ENCODE measurements at places on chromosomes 6 and 20.

GRCh38 chr6:9412951-9413559, 977.7 kb upstream of the SLC35B3 start:
- no peak for DNase-seq

- no peak for DNase-seq
These were observed 42.7 kb downstream of the CLIC5 start for GRCh38 chr6:45972795-45973503.

DNA sequence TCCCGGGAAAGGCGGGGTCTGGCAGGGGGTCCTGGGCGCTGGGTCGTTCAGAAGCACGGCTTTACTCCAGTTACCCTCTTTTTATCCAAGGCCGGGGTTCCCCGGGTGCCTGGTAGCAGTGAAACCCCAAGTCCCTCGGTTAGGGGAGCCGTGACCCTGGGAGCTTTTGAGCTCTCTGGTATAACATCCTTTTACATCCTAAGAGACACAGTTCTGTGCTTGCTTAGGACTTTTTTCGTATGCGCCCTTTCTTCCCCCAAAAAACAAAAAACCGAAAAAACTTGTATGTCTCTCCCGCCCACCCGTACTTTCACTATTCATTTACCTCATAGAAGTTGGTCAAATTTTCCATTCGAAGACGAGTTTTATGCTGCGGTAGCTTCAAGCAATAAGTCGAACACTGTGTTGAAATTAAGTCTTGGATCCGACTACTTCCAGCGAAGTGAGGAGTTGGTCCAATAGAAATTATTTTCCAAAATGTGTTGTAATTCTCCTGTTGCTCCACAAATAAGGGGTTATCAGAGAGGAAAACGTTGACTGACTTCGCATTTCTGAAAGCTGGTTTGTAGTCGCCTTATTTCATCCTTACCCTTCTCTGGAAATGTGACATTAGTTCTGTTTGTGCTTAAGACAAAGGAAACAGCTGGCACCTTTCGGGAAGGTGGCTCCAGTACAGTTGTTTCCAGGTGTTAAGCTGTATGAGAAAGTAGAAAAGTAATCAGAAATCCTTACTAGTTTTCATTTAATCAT, 816 bp upstream of the MAN1A1 start:
- no peak for DNase-seq

DNA sequence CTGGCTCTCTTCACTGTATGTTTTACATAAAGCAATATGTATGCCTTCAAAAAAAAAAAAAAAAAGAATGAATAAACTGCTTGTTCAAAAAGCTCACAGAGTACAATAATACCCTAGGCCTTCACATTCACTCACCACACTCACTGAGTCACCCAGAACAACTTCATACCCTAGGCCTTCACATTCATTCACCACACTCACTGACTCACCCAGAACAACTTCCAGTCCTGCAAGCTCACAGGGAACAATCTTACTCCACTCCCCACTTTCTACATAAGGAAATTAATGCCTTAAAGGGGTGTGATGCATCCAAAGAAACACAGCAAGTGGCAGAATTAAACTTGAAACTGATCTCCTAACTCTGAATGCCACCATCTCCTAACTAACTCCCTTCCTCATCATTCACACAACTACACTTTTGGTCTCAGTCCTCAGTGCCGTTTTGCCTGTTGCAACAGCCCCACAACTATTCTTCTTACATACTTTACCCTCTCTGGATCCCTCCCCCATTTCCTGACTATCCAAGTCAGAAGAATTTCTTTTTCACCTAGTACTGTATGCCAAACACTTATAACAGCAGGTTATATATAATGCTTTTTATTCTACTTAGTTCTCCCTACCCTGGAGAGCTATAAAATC, 34.2 kb downstream of the NHSL1 start:
- DNase-seq: no peak

DNA sequence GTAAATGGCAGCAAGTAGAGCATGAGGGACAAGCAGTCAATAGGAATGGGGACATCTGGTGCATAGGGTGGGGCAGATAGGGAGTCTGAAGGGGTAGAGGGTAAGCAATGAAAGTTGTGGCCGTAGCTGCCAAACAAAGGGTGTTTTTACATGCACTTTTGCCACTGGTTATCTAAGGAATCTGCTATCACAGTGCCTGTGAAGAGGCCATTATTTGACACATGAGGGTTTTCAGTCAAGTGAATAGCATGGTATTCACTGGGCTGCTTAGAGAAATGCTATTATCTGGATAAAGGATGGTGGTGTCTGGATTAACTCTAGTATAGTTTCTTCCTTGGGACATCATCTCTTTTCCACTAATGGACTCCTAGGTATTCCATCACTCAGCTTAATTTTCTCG, 118.2 kb downstream of the CARMIL1 start:
- DNase-seq: no peak

GRCh38 chr6:49557177-49557576, 6.7 kb downstream of the C6orf141 start:
- no peak for DNase-seq

DNA sequence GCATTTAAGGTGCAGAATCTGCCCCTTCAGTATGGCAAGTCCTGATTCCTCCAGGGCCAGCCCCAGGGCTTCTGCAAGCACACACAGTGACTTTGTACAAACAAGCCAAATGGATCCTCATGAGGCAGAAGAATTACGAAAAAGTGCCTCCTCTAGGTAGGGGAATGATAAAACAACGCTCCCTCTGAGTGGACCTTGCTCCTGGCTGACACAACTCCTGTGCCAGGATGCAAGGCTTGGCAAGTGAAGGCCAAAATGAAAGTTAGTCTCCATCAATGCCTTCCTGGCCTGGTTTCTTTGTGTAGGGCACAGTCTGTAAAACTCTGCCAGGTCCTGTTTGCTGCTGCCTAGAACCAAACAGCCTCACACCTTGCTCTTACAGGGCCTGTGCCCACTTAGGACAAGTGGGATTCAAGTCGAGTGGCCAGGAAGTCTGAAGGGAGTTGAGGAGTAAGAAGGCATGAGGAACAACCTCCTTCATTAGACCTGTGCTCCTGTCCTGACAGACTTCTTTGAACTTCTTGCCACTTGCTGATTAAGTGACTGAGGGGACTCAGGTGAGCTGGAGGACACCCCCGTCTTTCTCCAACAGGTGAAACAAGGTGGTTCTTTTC, 417.1 kb downstream of the CDC5L start:
- no peak for DNase-seq

DNA sequence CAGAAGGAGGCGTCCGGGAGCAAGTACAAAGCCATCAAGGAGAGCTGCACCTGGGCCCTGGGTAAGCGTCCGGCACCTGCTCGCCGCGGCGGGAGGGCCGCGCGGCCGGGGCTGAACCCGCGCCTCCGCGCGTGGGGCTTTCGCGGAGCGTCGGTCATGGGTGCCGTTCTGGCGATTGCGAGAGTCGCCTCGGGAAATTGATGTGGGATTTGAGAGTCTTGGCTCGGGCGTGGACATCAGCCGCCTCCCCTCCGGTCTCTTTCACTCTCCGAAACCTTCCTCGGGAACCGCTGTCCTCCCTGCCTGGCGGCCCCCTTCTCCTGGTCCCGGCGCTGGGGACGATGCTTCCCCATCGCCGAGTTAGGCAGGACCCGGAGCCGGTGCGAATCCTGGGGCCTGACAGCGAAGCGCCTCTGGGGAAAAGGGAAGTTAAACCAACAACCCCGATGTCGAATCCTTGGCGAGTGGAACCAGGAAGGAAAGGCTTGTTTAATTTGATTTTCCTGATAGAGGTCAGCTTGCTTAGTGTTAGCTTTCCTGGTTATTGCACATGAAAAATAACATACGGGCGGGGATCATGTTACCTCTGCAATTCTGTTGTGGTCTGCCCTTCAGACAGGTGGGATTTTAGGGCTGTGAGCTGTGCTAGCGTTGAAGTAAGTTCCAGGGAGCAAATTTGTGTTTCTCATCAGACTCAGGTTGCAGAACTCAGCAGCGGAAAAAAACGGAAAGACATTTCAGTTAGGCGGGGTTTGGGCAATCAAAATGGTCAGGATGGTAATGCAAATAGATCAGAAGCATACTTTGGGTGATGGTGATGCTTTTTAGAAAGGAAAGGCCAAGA, 594 bp downstream of the ARFGEF3 start:
- DNase-seq: peak; percentile 20

DNA sequence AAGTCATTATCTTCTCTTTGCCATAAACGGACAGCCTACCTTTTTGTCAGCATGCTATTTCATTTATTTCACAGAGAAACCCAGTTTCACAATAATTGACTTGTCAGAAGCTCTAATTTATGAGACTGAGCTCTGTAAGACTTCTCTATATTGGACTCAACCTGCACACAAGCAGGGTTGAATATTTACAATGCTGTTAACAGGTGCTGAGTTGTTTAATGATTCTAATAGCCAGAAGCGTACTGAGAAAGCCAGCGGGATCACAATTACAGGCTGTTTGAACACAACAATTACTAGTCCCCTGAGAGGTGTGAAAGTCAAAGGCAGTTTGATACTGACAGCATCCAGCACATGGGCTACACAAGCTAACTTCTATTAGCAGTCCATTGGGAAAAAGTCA, 128.2 kb upstream of the SIM1 start:
- DNase-seq: no peak
